Stimulated activated CD8-positive, alpha-beta memory T cell treated with anti-CD3 and anti-CD28 coated beads, Interleukin-4, amount 100 ng/mL, for 1 hour (primary cell): ENCODE measurements at places on chromosomes 1 and 21.

GRCh38 chr1:223712850-223713474, 623 bp downstream of the CAPN2 start:
- DNase-seq = peak; percentile 17

GRCh38 chr1:198763298-198763714, 124.5 kb downstream of the PTPRC start:
- no peak for DNase-seq

DNA sequence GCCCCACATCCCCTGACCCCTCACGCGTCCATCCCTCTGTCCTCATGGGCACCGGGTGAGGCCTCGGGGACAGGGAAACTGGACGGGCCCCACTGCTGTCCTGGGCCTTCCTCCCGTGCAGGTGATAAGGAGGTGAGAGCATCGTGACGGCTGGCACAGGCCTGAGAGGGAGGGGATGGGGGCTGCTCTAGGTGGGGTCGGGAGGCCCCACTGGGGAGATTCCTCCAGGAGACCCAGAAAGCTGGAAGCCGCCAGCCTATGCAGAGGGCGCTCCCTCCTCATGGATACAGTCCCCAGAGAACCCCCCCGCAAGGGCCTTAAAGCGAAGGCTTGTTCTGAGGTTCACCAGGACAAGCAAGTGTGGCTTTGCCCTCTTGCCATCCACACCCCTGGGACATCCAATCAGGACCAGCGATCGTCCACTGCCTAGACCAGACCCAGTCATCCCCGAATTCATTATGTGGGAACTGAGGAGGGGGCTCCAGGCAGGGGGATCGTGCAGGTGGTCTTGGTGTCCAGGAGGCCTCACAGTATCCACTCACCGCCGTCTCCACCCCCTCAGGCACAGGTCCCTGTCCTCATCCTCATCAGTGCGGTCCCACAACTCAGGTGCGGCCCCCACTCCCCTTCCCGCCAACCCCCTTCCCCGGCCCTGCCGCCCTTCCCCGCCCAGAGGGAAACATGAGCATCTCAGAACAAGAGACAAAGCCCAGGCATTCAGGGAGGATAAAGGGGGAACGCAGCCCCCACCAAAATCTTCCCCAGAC, 45.3 kb upstream of the COL18A1 start:
- no peak for DNase-seq

GRCh38 chr1:15684042-15684461, at the start of gene PLEKHM2:
Gene PLEKHM2, plus strand, starts transcription at chr1:15684320. Its CDS starts 239 bp downstream, at chr1:15684559.
- no peak for DNase-seq

DNA sequence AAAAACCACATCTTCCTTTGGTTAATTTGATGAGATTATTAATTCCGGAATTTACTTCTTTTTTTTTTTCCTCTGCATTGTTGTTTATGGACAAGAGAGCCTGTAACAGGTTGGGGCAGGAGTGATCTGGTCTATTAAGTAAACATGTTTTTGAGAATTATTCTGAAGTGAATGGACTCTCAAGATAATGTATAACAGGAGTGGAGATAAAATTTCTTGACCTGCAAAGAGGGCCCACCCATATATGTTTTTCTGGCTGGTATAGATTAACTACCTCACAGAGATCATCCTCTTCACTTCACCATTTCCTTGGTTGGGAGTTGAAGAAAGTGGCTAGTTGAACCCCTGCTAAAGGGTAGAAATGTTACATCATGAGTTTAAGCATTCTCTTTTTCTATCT, 10.7 kb downstream of the DDI2 start:
- DNase-seq = no peak

DNA sequence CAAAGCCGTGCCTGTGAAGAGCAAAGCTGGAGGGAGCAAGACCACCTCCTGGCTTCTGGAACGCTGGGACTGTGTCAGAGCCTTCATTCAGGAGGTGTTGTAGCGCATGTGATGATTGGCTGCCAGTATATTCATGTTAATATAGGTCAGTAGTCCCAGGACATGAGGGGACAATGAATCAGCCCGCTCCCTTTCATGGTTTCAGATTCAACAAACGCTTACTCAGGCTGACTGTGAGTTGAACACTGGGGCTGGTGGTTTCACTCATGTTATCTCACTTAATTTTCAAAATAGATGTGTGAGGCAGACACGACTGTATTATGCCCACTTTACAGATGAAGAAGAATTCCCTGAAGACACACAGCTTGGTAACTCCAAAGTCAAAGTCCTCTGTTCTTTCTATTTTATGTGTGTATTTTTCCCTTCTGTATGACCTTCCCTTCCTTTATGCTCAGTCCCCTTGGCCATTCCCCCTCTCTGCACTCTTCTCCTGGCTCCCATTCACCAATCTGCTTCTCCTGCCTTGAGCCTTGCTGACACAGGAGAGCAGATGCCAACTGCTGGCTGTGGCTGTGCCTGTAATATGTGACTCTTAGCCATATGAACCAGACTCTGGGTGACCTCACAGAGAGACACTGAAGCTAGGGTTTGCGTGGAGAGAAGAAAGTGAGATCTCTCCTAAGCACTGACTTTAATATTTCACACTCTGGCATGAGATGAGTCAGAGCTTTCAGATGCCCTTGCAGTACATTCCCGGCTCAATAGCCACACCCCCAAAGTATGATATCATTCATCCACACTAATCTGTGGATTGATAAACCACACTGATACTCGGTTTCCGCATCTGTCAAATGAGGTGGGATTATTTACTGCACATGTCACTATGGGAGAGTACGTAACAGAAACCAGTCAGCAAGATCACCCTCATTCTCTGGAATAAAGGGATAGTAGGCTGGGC, 31.4 kb upstream of the KIRREL1 start:
- no peak for DNase-seq

GRCh38 chr21:26470351-26471098, 102.6 kb downstream of the CYYR1 start:
- DNase-seq = no peak

GRCh38 chr1:196312739-196313138, 295.5 kb downstream of the KCNT2 start:
- no peak for DNase-seq

DNA sequence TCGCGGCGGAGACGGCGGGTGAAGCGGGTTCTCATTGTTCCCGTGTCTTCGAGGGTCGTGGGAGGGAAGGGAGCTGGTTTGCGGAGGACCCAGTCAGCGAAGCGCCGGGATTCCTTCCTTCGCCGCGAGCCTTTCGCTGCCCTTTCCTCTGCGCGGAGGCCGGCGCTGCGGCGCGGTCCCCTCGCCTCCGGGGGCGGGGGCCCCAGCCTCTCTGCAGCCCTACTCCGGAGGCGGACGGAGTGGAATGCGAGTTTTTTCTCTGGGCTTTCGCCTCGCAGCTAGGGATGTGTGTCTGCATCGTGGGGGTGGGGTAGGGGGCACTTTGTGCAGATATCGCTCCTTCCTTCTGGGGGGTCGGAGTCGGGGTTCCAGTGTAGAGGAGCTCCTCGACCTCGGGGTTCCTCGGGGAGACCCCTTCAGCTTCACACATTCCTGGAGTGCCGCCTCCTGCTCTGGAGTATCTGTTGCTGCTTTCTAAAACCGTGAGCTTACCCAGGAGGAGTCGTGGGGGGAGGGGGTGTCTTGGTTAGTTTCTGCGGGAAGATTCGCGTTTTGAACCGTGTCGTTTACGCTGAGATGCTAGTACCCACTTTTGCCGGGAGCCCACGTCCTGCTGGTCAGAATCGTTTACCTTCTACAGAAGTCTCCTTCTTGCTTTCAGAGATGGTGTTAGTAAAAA, 595 bp downstream of the RNF2 start:
- DNase-seq = peak; percentile 1

DNA sequence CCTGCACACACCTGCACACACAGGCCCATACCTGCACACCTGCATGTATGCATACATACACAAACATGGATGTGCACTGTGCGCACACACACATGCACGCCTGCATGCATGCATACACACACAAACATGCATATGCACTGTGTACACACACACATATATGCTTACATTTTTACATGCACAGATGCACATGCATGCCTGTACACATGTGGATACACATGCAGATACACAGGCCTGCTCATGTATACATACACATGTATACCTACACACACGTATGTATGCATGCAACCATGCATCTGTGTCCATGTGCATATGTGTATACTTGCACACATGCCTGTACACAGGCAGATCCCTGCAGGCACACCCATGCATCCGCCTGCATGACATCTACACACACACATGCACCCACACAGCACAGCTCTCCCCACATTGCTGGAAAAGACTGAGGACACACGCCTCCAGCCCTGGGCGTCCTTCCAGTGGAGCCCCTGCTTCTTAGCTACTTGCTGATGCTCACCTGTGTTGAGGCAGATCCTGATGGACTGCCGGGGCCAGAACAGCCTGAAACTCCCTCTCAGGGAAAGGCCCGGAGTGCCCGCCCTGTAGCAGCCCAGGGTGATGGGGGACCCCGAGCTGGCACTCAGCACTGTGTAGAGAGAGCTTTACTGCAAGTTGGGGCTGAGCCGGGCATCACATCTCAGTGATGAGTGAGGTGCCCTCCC, 28.6 kb downstream of the KRTAP10-1 start:
- no peak for DNase-seq
